NT2/D1 (cell line): ENCODE measurements at places on chromosomes 6 and 20.

DNA sequence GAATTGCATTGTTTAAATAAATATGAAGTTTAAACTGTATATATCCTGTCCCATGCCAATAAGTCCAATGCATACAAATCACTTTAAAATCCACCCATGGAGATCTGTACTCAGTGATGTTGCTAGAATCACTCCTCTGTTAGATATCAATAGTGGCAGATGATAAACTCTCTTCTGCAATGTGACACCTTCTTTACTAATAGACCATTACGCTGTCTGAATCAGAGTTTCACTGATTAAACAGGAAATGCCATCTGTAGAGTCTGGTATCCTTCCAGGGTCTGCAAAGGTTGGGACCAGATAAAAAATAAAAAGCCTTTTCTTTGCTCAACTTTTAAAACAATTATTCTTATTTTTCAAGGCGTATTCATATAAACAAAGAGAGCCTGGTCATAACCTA lies 134.5 kb downstream of the EDN3 start:
- no peak for DNase-seq

- no peak for DNase-seq
Measured at GRCh38 chr6:14148471-14148870, 30.9 kb downstream of the CD83 start.

- DNase-seq = no peak
Measured at GRCh38 chr6:101747160-101747559, 353.7 kb downstream of the GRIK2 start.

DNA sequence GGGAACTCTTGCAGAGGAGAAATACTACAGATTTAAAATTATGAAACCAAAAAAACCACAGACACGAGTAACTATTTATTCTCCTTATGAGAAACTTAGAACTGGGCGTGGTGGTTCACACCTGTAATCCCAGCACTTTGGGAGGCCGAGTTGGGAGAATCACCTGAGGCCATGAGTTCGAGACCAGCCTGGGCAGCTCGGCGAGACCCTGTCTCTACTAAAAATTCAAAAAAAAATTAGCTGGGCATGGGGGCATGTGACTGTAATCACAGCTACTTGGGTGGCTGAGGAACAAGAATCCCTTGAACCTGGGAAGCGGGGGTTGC lies 36.8 kb downstream of the SSR1 start:
- no peak for DNase-seq

GRCh38 chr20:63553933-63554290 lies at the start of gene FNDC11:
Gene FNDC11, plus strand, starts transcription at chr20:63554159. Its CDS starts 1,505 bp downstream, at chr20:63555664.
- no peak for DNase-seq

DNA sequence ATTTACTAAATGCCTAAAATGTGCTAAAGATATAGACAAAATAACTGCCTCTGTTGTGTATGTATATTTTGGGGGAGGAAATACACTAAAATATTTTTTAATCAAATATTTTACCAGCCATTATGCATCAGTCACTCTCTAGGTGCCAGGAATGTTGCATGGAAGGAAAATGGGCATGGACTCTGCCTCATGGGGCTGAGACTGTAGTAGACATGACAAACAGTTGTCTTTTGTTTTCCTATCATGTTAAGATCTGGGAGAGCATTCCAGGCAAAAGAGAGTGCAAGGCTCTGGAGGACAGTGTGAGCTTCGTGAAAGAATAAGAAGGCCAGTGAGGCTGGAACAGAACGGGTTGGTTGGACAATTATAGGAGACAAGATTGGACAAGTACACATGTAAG lies 26.5 kb downstream of the HLA-DOB start:
- no peak for DNase-seq

- no peak for DNase-seq
Measured at GRCh38 chr6:155223646-155224451, 40.0 kb upstream of the CLDN20 start.

GRCh38 chr6:36510365-36510764 lies 36.9 kb downstream of the STK38 start:
- DNase-seq = no peak

GRCh38 chr20:24685736-24686135 lies 216.3 kb downstream of the SYNDIG1 start:
- DNase-seq = no peak

- no peak for DNase-seq
Measured at GRCh38 chr6:152598901-152599537, 38.1 kb downstream of the SYNE1 start.

GRCh38 chr20:47348539-47349142 lies 7.9 kb downstream of the ZMYND8 start:
- DNase-seq = no peak

GRCh38 chr6:106858653-106859092 lies 115.9 kb downstream of the CD24 start:
- no peak for DNase-seq

DNA sequence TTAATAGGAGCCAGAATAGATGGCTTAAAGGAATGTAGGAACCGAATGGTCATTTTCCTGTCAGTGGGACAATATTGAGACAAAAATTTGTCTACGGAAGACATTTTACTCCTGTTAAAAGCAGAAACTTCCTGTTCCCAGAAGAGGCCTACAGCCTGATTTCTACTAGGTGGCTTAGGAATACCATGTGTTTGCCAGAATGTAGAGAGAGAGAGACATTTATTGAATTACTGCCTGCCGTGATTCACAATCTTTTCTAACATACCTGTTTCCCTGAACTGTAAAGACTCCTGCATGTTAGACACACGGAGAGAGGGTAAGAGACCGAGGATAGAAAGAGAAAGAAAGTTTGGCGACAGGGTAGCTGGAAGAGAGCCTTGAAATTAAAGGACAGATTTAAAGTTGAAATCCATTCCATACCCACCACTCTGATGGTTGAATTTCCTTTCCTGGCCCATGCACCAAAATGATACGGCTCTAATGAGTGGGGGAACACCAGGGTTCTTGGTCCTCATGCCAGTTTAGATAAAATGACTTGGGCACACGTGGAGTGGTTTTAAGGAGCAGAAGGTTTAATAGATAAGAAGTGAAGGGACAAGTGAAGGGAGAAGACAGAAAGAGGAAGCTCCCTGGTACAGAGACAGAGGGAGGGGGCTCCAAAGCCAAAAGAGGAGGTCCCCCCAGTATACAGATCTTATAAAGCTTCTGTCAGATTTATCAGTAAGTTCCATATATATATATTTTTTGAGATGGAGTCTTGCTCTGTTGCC lies 22.5 kb downstream of the NCOA3 start:
- DNase-seq = no peak

GRCh38 chr6:123519189-123519505 lies 117.6 kb downstream of the TRDN start:
- DNase-seq = no peak

- DNase-seq = no peak
Measured at GRCh38 chr6:43060034-43060754, 763 bp downstream of the KLC4 start.

DNA sequence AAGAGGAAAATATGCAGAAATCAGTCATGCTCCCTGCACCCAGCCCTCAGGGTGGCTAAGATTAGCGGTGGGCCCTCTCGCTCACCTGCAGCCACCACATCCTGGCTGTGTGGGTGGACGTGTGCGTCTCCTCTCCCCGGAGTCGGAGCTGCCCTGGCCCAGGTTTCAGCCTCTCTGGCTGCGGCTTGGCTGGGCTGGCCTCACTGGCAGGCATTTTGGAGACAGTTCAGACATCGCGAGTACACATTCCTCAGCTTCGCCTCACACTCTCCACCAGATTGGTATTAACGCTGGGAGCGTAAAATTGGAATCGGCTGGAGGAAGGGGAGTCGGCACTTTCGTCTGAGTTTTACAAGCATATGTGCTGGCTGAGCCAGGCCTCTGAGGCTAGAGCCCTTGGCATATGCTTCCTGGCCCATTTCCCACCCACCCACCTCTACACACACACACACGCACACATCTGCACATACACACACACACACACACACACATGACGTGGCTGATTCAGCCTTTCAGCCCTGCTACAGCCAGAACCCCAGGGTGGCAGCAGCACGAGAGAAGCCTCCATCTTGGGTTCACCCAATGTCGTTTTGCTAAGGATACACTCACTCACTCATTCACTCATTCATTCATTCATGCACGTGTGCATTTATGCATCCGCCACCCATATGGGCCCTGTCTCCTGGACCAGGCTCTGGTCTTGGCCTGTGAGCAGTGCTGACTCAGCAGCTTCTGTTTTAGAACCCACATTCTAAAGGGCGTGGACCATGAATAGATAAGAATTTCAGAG lies 42.9 kb downstream of the BCAS4 start:
- no peak for DNase-seq

- DNase-seq = no peak
Measured at GRCh38 chr6:122075084-122075838, 324.2 kb upstream of the HSF2 start.

GRCh38 chr6:157514659-157515496 lies 133.9 kb downstream of the ZDHHC14 start:
- no peak for DNase-seq

DNA sequence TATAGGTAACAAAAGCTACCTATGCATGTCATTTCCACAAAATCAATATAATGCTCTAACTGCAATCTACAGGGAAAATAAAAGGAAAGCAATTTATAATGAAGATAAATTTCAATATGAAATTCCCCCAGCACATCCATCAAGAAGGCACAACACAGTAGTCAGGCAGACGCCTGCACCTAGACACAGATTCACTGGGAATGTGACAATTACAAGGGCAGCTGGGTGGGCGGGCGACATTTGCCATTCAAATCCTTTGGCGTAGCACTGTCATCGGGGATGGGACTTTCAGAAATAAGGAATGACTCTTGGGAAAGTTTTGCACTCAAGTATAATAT lies 60.4 kb downstream of the SULF2 start:
- DNase-seq = no peak

- no peak for DNase-seq
Measured at GRCh38 chr6:167812088-167812487, 14.6 kb upstream of the AFDN start.

GRCh38 chr6:51314965-51315364 lies 496.3 kb downstream of the TFAP2B start:
- DNase-seq = no peak

DNA sequence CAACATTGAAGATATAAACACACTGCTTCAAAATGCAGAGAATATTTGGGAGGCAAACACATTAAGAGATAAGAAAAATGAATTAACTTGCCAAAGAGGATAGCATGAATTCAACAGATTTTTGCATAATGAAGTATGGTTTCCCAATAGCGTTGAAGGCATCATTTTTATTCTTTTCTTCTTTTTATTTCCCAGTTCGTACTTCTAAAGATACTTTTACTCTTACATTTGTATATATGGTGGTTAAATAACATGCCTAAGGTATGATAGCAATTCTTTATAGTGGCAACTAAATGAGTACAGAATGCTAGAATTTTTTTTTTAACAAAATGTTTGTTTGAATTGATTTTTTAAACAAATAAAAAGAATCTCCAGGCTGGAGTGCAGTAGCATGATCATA lies 473.4 kb upstream of the MARCKS start:
- no peak for DNase-seq

GRCh38 chr6:107418118-107418517 lies 41.2 kb downstream of the PDSS2 start:
- no peak for DNase-seq

GRCh38 chr6:159104163-159104925 lies 59.6 kb upstream of the TAGAP start:
- peak; percentile 23 for DNase-seq

GRCh38 chr6:161507375-161507774 lies 233.5 kb upstream of the AGPAT4 start:
- DNase-seq = no peak

DNA sequence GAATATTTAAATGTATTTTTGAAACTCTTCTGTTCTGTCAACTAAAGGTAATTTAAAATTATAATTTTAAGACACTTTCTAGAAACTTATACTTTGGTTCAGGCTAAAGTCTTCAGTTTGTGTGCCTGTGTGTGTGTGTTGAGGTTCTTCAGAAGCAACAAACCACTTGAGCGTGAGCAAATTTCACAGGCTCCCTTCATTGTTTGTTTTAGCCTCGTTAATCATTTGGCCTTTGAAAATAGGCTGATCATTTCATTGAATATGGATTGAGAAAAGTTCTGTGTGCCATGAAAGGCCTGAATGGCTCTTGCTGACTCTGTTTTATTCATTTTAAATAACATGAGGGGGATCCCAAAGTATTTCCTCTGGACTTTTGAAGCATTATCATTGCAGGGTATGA lies 420.1 kb downstream of the CDKAL1 start:
- no peak for DNase-seq

DNA sequence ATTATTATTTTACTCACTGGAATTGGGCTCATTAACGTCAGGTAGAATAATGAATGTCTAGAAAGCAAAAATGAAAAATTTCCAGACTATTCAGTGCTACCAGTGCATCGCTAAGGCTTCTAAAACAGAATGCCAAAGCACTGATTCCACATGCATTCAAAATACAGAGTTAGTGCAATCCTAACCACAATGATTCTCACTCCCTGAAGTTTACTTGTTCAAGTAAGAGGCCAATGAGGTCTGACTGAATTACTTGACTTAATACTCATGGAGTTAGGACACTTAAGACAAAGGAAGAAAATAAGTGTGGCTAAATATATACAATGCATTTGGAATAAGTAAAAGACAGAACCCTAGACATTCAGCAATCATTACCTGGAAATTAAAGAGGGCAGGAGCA lies 220.5 kb downstream of the PKHD1 start:
- no peak for DNase-seq

GRCh38 chr6:30071081-30071818 lies 4.3 kb downstream of the PPP1R11 start:
- DNase-seq = no peak

DNA sequence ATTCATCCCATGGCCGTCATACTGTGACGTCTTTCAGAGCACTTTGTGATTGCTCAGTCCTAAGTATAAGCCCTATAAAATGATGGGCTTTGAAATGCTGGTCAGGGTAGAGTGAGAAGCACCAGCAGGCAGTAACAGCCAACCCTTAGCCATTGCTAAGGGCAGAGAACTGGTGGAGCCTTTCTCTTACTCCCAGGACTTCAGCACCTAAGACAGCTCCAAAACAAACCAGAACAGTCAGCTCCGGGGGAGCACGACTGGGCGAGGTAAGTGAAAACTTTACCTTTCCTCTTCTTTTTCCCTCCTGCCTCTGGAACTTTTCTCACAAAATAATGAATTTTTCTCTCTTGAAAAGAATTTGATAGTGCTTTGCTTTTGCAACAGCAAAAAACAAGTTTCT lies at the start of gene VIP:
Gene VIP, plus strand, starts transcription at position 104 of the 400 bp plus-strand sequence. CDS start 1,381 bp downstream, outside the sequence.
- peak; percentile 35 for DNase-seq

GRCh38 chr20:37670351-37670791 lies 23.5 kb upstream of the CTNNBL1 start:
- no peak for DNase-seq

- DNase-seq = no peak
Measured at GRCh38 chr6:3876101-3876500, 26.9 kb downstream of the FAM50B start.

DNA sequence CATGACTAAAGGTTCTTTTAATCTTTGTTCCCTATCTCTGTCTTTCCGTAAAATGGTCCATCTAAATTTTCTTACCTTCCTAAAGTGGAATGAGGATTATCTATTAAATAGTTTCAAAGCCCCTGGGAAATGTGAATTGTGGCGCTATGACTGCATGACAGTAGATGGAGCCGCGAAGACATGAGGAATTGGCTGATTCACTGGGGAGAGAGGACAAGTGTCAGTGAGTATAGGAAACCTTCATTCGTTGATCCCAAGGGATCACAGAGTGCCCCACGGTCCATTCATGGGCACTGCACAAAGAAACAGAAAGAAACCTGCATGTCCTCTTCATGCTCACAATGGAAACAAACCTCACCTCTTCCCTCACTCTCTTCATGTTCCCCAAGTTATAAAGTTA lies 479.3 kb upstream of the BTBD3 start:
- no peak for DNase-seq
